Stimulated activated CD4-positive, alpha-beta T cell treated with anti-CD3 and anti-CD28 coated beads, TNF-alpha, amount 100 ng/mL, for 48 hours (primary cell): ENCODE measurements at places on chromosomes 2 and 18.

- no peak for DNase-seq
These were observed 142.7 kb downstream of the VAPA start for GRCh38 chr18:10056506-10056905.

DNA sequence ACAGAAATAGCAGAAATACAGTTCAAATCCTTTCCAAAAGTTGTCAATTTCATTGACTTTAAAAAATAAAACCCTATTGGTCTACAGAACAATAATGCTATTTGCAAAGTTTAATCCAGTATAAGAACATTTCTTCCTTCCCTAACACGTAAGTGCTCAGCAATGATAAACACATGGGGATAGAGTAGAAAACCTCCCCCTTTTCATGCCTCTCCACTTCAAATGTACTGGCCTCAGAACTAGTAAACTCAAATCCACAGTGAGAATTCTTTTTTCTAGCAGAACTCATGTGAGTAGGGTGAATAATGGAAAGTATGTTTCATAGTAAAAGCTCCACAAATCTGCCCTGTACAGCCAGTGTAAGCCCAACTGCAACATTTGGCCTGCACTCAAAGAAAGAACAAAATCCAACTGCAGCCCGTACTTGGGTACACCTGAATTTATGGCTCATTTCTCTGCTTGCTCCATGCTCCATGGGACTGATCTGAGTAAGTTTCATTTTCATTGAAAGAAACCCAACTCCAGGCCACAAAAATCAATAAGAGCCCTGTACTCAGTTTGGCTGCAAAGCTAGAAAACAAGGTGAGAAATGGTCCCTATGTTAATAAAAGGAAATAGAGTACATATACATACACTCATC is 115.0 kb upstream of the RMDN2 start:
- no peak for DNase-seq

DNA sequence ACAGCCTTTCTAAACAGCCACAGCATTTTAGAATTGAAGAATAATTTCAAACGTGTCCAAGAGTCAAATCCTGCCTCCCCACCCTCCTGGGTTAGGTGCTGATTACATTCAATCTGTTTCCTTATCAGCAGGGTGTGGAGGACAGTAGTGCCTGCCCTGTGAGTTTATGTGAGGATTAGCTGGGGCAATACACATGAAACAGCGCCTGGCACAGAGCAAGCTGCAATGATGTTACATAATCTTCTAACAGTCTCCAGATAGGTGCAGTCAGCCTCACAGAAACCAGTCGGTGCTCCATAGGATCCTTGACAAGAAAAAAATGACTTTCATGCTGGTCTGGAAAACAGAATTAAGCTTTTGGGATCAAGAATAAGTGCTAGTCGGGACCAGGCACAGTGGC is 91.7 kb upstream of the ITGA6 start:
- no peak for DNase-seq

- DNase-seq: no peak
These were observed 945.0 kb downstream of the SLC4A3 start for GRCh38 chr2:220572385-220572784.

DNA sequence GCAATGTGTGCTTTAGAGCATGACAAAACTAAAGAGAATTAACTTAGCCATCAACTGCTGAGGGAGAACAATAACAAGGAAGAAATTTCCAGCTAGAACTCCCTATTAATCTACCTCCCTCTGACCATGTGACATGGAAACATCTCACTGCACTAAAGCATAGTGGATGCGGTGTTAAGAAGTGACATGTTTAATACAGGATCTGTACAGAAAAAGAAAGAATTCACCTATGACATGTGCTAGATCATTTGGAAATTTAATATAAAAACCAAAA is 202.3 kb upstream of the KLHL14 start:
- no peak for DNase-seq

DNA sequence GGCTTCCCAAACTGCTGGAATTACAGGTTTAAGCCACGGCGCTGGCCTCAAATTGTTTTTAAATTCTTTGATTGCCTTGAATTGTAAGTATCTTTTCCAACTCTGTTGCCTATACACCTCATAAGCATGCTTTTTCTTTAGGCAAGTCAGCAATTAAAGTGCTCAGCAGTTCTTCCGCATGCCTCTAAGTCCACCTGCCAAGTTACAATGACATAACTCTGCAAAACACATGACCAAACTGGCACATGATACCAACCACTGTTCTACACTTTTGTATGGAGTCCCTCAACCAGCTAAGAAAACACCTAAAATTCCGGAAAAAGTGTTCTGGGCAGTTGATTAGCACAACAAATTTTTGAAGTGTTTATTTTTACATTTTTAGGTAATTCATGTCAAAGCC is 5.1 kb downstream of the TXNL4A start:
- no peak for DNase-seq

GRCh38 chr2:217090024-217090473 is 230.2 kb upstream of the TNP1 start:
- DNase-seq: no peak

- no peak for DNase-seq
These were observed 55.4 kb downstream of the EML4 start for GRCh38 chr2:42224422-42225067.

GRCh38 chr18:38690626-38691025 is 1125.0 kb upstream of the CELF4 start:
- no peak for DNase-seq

DNA sequence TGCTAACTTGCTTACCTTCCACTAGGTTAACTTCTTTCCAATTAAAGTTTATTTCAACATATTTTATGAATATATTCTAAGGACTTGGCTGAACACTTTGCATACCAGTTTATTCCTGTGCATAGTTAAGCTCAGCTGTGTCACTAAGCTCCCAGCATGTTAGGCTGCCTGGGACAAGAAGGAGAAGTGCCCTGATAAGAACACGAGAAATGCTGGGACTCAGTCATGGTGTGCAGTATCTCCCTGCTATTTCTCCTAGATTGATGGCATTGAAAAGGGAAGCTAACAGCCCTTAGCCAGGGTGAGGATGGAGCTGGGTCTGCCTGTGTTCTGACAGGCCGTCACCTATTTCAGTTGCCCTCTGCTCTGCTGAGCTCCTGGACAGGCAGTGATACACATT is 164.3 kb downstream of the TRABD2A start:
- no peak for DNase-seq

GRCh38 chr2:10230499-10230898 is 72.2 kb upstream of the HPCAL1 start:
- no peak for DNase-seq

- no peak for DNase-seq
These were observed 379.1 kb downstream of the MEIS1 start for GRCh38 chr2:66813976-66814375.
